ENCODE measurements at places on chromosomes 1 and 21.

GRCh38 chr1:117618450-117619122 lies 12.7 kb downstream of the TENT5C start:
- ATAC-seq, result peak; percentile 65

GRCh38 chr1:167554028-167554779 lies 642 bp upstream of the CREG1 start:
- peak; percentile 17 for ATAC-seq

GRCh38 chr1:51534447-51534846 lies 15.4 kb upstream of the EPS15 start:
- ATAC-seq, result peak; percentile 93

GRCh38 chr1:92968138-92969032 lies 7.1 kb upstream of the DIPK1A start:
- ATAC-seq, result peak; percentile 72

GRCh38 chr1:99173900-99174299 lies 90.4 kb upstream of the PLPPR4 start:
- ATAC-seq, result no peak

GRCh38 chr1:64956010-64956640 lies 10.2 kb downstream of the JAK1 start:
- peak; percentile 45 for ATAC-seq

DNA sequence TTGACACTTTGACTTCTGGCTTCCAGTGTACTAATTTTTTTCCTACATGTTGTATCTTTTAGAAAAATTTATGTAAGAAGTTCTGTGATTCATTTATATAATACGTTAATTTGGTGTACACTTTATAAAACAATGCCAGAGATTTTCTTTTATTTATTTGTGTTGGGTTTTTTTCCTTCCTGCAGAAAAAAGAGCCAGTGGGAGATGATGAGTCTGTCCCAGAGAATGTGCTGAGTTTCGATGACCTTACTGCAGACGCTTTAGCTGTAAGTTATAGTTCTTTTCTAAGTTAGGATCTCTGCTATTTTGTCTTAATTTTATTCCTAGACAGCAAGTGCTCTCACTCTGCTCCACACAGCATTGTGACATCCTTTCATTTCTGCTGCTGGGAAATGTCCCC lies 14.4 kb downstream of the SARS1 start:
- ATAC-seq, result no peak

DNA sequence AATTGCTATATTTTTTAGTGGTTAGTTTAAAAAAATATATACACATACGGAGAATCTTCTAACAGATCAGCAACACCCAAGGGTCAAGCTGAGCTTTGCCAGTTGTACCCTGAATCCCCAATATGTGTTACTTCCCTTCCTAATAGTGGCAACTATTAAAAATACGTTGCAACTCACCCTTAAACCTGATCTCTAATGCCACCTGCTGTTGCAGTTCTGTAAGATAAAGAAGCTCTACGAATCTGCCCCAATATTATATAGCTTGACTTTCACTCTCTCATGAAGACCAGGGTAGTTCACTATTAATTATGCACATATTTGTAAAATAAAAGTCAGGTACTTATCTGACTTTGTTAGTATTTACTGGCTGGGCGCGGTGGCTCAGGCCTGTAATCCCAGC lies 58.4 kb downstream of the ASH1L start:
- ATAC-seq, result no peak

GRCh38 chr21:45225041-45225740 lies 62.5 kb downstream of the POFUT2 start:
- ATAC-seq, result no peak
